ENCODE measurements at places on chromosomes 6 and 20.

- H3K27ac ChIP-seq = no peak overlapping the region
- no peak overlapping the region for H3K4me3 ChIP-seq
- H3K4me1 ChIP-seq = no peaks in the 10 kb centered on the region
- no peaks in the 10 kb centered on the region for H3K27me3 ChIP-seq
- DNase-seq = no peak
- peaks cover 14% of the 10 kb centered on the region for H3K36me3 ChIP-seq
These were observed 238.3 kb downstream of the ATXN1 start for GRCh38 chr6:16522937-16523336.

GRCh38 chr20:3237011-3237957 lies 1.7 kb downstream of the SLC4A11 start:
- no peaks in the 10 kb centered on the region for H3K27me3 ChIP-seq
- peaks cover 25% of the 10 kb centered on the region for H3K4me1 ChIP-seq
- H3K36me3 ChIP-seq = no peaks in the 10 kb centered on the region
- DNase-seq = no peak
- H3K4me3 ChIP-seq = no peak overlapping the region
- H3K27ac ChIP-seq = no peak overlapping the region

GRCh38 chr20:58229198-58229798 lies 845 bp upstream of the ANKRD60 start:
- no peak overlapping the region for H3K27ac ChIP-seq
- H3K4me1 ChIP-seq = peaks cover 8% of the 10 kb centered on the region
- no peak overlapping the region for H3K4me3 ChIP-seq
- H3K36me3 ChIP-seq = no peaks in the 10 kb centered on the region
- no peak for DNase-seq

DNA sequence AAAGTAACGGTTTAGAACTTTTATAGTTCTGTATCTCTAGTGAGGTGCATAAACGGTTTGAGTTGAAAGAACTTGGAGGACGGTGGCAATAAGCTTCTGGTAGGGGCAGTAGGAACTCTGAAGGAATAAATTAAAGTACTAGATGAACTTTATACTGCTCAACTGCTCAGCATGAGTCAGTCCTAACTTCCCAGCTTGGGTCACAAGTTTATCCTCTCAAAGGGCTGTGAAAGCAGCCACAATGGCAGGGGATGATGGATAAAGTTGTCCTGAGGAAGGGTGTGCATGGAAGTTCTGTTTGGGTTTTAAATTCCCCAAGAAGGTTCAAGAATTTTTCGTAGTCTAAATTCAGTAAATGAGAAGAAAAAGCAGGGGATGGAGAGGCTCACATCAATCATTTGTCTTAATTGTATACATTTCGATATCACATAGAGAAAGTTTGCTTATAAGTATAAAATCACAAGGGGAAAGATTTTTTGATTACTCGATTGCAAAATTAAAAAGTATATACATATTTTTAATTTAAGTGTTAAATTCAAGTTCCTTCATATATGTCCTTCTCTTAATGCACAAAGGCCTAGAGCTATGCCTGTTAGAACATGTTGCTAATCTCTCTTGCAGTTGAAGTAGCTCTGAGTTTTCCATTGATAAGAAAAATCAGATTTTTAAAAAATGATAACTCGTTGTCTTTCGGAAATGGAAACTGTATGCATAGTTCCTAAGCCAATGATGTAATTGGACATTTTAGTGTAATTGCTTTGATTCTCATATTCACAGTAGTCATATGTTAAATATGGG lies 55.3 kb upstream of the JAG1 start:
- no peaks in the 10 kb centered on the region for H3K4me1 ChIP-seq
- no peak overlapping the region for H3K4me3 ChIP-seq
- no peaks in the 10 kb centered on the region for H3K27me3 ChIP-seq
- no peak overlapping the region for H3K27ac ChIP-seq
- no peaks in the 10 kb centered on the region for H3K36me3 ChIP-seq

DNA sequence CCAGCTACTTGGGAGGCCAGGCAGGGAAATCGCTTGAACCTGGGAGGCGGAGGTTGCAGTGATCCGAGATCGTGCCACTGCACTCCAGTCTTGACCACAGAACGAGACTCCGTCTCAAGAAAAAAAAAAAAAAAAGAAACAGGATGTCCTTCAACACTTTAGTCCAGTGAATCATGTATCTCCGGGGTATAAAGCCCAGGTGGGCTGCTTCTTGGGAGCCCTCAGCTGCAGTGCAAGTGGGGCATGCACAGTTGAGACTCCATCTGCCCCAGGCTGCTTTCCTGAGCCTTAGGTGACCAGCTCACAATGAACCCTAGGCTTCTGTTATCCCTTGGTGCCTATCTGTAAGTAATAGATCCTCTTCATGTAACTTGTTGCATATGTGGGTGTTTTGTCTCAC lies 187.1 kb upstream of the RNF24 start:
- no peaks in the 10 kb centered on the region for H3K36me3 ChIP-seq
- H3K4me3 ChIP-seq = no peak overlapping the region
- no peaks in the 10 kb centered on the region for H3K27me3 ChIP-seq
- H3K4me1 ChIP-seq = no peaks in the 10 kb centered on the region
- H3K27ac ChIP-seq = no peak overlapping the region
- DNase-seq = no peak

GRCh38 chr6:155383913-155384312 lies 69.6 kb upstream of the TFB1M start:
- no peaks in the 10 kb centered on the region for H3K27me3 ChIP-seq
- no peak for DNase-seq
- H3K36me3 ChIP-seq = no peaks in the 10 kb centered on the region

- H3K27ac ChIP-seq = no peak overlapping the region
- peaks cover 14% of the 10 kb centered on the region for H3K36me3 ChIP-seq
- H3K4me3 ChIP-seq = no peak overlapping the region
- H3K27me3 ChIP-seq = no peaks in the 10 kb centered on the region
These were observed 286.2 kb downstream of the FARS2 start for GRCh38 chr6:5547556-5547955.

- H3K36me3 ChIP-seq = no peaks in the 10 kb centered on the region
- DNase-seq = no peak
These were observed 243.0 kb downstream of the BMP2 start for GRCh38 chr20:7010527-7010926.

GRCh38 chr20:45336530-45337366 lies 11.5 kb downstream of the SDC4 start:
- H3K27me3 ChIP-seq = no peaks in the 10 kb centered on the region
- DNase-seq = no peak
- peak overlapping the region; percentile 91 for H3K27ac ChIP-seq
- no peak overlapping the region for H3K4me3 ChIP-seq

GRCh38 chr20:40493071-40493470 lies 196.0 kb downstream of the MAFB start:
- H3K27me3 ChIP-seq = no peaks in the 10 kb centered on the region
- peaks cover 4% of the 10 kb centered on the region for H3K4me1 ChIP-seq
- no peaks in the 10 kb centered on the region for H3K36me3 ChIP-seq
- peak; percentile 87 for DNase-seq
- H3K4me3 ChIP-seq = no peak overlapping the region

Data from upper lobe of left lung (tissue), 6 donors.